ENCODE measurements at places on chromosomes 7 and 10. TPM values are rescaled to one million over a fixed set of nuclear protein-coding genes. Genes with fewer than 3 reads are reported as not detected.

The AKR1C8 gene
- not detected for total RNA-seq

The BAIAP2L1 gene
- 15.2 TPM for total RNA-seq

The HMX3 gene
- total RNA-seq, result not detected

The SYT15B gene
- 2.6 TPM for total RNA-seq

The SFTPD gene
- 0.63 TPM for total RNA-seq

The CLRN3 gene
- not detected for total RNA-seq

The TMEM236 gene
- total RNA-seq, result not detected

The DPYSL4 gene
- 0.98 TPM for total RNA-seq

The PIK3AP1 gene
- total RNA-seq, result 11.2 TPM

The IFIT1 gene
- total RNA-seq, result 2.6 TPM

The HOGA1 gene
- total RNA-seq, result 18.4 TPM

The OR13A1 gene
- not detected for total RNA-seq

The CYP3A5 gene
- total RNA-seq, result 0.16 TPM

The LRRTM3 gene
- not detected for total RNA-seq

The INHBA gene
- 22.3 TPM for total RNA-seq
